ENCODE measurements at places on chromosomes 2 and 18.

- DNase-seq: peak; percentile 62
These were observed 2.8 kb downstream of the NPAS2 start for GRCh38 chr2:100822587-100823248.

GRCh38 chr2:69149631-69150215 is 136.7 kb downstream of the ANTXR1 start:
- no peak for DNase-seq

- peak; percentile 35 for DNase-seq
These were observed 2.8 kb downstream of the TRPM8 start for GRCh38 chr2:233919938-233920337.

DNA sequence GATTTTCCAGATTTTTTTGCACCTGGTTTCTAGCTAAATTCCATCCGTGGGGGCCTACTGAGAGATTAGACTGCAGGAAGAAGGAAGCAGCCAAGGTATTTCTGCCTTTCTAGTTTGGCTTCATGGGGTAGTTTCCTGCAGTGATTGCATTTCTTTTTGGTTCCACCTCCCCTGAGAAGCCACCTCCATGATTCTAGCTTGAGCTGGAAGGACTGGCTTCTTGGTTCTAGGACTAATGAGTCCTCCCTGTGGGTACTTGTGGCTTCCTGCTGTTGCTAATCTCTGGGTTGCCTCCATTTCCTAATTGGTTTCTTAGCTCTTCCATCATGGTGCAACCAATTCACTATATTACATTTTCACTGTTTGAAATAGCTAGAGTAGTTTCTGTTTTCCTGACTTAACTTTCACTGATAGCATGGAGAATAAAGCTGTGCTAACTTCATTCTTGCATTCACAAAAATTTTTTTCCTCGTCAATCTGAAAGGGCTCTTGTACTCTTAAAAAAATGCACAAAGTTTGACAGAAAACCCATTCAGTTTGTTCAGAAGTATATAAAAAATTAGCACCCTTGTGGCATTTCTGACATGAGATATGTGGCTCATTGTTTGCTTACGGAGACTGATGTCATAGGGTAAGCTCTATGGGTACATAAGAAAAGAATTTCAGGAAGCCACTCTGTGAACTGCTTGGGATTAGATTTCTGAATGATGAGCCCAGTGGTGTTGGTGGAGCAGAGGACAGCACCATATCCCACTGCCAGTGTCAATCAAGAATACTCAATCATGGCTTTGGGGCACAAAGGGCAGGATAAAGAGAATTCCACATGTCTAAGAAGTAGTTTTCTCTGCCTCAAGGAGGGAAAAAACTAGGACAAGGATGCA is 242.8 kb upstream of the RBMS1 start:
- DNase-seq: no peak

- DNase-seq: no peak
These were observed 409.9 kb downstream of the SETBP1 start for GRCh38 chr18:45090526-45091140.

- DNase-seq: peak; percentile 59
These were observed 51.7 kb upstream of the ATP5MC3 start for GRCh38 chr2:175233135-175233719.

DNA sequence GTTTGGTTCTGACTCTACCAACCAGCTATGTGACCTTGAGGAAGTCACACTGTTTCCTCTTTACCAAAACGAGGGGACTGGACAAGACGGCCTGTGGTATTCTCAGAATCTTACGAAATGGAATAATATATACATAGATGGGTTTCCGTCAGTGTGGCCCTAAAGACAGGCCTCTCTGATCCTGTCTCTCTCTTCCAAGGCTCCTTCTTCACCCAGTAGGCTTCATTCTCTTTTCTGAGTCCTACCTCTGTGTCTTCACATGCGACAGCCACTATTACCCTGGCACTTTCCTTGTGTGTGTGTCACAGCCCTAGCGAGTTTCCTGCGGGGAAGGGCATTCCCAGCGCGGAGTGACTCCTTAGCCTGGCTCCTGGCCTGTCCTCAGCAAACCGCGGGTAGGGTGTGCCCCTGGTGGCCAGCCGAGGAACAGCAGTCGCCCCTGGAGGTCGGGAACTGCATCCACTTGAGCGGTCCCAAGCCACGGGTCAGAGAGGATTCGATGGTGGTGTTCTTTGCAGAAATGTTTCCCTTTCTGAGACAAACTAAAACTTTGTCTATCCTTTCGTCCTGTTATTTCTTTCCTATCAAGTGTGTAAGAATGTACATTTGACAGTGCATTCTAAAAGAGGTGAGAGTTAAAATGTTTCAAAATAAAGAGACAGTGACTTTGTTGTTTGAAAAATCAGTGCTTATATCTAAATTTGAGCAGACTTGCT is 63.3 kb downstream of the RAB31 start:
- DNase-seq: peak; percentile 64

DNA sequence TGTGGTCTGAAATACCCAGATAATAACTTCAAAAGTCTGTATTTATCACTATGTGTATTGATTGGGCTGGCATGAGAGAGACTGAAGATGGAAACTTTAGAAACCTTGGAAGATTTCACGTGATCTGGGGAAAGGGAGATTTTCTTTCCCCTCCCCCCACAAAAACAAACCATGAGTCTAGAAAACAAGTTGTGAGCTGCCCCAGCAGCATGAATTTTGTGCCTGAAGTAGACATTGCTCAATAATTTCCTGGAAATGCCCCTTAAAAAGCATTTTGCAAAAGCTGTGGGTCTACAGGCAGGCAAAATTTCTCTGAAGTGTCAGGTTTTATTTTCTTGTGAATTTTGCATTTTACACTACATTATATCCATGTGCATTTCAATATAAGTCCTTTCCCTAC is 101.8 kb downstream of the ETAA1 start:
- no peak for DNase-seq

GRCh38 chr2:226641008-226641407 is 158.6 kb downstream of the IRS1 start:
- DNase-seq: no peak

GRCh38 chr2:73651591-73652230 is 9.5 kb upstream of the NAT8 start:
- no peak for DNase-seq

GRCh38 chr2:63993871-63994270 is 25.4 kb downstream of the VPS54 start:
- DNase-seq: no peak

GRCh38 chr2:217886091-217886490 is 116.7 kb downstream of the TNS1 start:
- no peak for DNase-seq

GRCh38 chr2:197997083-197997541 is 192.7 kb downstream of the PLCL1 start:
- no peak for DNase-seq

- no peak for DNase-seq
These were observed 34.4 kb downstream of the PCARE start for GRCh38 chr2:29039718-29040480.

DNA sequence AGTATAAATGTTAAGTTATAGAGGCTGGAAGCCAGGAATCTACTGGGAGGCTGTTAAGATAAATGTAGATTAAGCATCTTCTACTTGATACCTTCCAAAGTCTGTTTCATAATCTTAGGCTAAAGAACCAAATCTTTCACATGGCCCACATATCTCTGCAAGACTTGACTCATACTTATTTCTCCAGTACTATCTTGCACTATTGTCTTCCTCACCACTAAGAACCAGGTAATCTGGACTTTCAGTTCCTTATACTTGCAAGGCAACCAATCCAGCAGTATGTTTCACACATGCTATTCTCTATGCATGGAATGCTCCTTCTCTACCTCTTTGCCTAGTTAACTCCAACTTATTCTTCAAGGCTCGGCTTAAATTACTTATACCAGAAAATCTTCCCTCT is 62.2 kb downstream of the RBMS1 start:
- DNase-seq: no peak

GRCh38 chr2:197450465-197450864 is 2.9 kb upstream of the COQ10B start:
- no peak for DNase-seq

- DNase-seq: no peak
These were observed 1.1 kb downstream of the LRRFIP1 start for GRCh38 chr2:237628247-237629187.

Measured in RWPE1 (cell line).